HS-27A (cell line): ENCODE measurements at places on chromosomes 12 and 14.

DNA sequence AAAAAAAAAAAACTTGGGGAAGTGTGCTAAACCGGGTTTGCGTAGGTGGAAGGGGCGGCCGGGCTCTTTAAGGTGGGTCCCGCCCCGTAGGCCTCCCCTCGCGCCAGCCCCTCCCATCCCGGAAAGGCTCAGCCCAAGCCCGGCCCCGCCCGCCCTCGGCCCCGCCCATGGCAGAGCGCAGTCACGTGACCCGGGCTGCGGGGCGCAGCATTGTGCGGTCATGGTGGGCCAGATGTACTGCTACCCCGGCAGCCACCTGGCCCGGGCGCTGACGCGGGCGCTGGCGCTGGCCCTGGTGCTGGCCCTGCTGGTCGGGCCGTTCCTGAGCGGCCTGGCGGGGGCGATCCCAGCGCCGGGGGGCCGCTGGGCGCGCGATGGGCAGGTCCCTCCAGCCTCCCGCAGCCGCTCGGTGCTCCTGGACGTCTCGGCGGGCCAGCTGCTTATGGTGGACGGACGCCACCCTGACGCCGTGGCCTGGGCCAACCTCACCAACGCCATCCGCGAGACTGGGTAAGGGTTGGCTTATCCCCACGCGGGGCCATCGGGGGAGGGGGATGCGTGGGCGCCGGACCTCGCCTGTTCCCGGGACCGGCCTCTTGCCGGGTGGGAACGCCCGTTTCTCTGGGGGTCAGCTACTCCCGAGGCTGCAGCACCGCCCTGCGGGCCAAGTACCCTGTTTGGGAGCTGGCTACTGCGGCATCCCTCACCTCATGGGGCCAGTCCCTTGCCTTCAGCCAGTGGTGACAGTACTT is at the start of gene PLBD2:
Gene PLBD2, plus strand, starts transcription at position 207 of the 752 bp plus-strand sequence. Its CDS starts 14 bp downstream, at position 221.
- peak; percentile 72 for DNase-seq

DNA sequence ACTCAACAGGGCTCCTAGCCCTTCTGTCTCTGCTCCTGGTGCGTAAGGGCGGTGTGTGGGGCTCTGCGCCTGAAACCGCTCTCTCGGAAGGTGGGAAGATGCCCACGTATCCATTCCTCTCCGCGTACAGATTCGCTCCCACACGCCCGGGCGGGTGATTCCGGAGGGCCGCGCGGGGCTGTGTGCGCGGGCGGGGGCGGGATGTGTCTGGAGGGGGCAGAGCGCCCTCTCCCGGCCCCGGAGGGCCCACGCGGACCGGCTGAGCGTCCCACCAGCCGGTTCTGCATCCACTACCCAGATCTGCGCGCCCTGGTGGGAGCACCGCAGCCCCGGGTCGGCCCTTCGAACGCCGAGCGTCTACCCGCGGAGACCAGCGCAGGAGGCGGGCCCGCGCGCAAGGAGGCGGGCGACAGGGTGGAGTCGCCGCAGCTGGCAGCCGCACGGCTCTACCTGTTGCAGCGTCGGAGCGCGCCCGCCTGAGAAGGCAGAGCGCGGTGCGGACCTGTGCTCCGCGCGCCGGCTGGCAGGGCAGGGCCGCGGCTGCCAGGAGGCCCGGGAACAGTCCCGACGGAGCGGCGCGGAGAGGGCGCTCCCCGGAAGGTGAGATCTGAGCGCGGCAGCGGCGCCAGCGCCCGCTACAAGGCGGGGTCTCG is 1.4 kb upstream of the KCNK13 start:
- DNase-seq: no peak

- DNase-seq: no peak
Observed at GRCh38 chr12:65938807-65939206, 114.5 kb downstream of the HMGA2 start.

DNA sequence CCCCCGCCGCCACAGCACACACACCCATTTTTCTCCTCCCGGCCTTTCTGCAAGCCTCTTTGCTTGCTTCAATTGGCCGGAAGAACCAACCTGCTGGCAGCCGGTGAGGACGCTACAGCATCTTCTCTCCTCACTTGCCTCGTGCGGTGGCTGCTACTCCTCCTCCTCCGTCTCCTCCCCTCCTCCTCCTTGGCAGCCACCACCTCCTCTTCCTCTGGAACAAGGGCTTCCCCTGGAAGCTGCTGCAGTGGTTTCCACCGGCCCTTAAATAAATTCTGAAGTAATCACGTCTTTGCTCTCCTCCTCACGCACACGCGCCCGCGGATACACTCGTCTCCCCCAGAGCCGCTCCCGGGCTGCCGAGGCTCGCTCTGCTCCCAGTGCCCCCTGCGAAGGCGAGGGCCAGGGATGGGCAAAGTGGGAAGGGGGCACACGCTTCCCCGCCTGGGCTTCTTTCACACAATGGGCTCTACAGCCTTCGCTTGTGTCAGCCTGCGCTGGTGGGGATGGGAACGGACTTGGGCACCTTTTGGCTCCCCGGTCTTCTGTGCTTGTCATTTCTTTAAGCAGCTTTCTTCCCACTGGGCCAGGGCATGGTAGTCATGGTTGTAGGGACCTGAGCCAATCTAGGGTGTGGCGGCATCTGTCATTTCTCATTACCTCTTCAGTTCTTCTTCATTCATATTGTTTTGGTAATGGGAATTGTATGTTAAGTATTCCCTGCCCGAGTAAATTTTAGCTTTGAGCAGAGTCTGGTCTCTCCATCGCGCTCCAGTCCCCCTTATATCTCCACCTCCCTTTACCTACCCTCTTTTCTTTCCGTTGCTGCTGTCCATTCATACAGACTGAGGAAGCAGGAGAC is at the start of gene PPFIA2:
Gene PPFIA2, minus strand, starts transcription at position 161 of the 862 bp plus-strand sequence.
- DNase-seq: no peak

GRCh38 chr12:13425766-13426165 is 229.2 kb downstream of the EMP1 start:
- peak; percentile 8 for DNase-seq

DNA sequence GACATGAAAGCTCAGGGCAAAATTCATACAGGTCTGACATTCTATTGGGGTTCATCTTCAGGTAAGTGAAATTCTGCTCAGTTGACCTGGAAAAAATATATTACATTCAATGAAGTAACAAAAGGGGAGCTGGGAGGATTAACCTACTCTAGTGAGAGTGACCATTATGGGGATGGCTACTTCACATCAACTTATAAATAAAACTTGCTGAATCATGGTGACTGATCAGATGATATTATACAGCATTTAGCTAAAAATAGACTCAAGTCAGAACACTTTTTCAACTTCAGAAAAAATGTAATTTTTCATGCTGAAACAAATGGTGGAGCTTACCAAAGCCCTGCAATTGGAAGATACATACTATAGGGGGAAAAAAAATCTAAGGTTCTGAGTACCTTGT is 800.2 kb downstream of the FSCB start:
- DNase-seq: no peak

DNA sequence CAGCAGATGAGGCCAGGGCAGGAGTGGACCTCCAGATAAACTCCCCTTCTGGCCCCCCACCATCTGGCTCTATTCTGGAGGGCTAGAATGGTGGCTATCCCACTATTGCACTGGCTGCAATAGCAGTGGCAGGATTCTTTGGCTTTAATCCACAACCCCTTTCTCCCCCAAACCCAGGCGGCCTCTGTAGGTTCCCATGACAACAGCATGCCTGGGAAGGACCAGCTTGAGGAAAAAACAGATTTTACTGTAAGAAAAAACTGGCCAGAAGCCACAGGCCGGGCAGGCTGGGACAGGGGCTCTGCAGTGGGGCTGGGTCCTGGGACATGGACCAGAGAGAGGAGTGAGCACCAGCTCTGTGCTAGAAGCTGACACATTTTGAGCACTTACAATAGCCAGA is 13.6 kb upstream of the ACVR1B start:
- no peak for DNase-seq

DNA sequence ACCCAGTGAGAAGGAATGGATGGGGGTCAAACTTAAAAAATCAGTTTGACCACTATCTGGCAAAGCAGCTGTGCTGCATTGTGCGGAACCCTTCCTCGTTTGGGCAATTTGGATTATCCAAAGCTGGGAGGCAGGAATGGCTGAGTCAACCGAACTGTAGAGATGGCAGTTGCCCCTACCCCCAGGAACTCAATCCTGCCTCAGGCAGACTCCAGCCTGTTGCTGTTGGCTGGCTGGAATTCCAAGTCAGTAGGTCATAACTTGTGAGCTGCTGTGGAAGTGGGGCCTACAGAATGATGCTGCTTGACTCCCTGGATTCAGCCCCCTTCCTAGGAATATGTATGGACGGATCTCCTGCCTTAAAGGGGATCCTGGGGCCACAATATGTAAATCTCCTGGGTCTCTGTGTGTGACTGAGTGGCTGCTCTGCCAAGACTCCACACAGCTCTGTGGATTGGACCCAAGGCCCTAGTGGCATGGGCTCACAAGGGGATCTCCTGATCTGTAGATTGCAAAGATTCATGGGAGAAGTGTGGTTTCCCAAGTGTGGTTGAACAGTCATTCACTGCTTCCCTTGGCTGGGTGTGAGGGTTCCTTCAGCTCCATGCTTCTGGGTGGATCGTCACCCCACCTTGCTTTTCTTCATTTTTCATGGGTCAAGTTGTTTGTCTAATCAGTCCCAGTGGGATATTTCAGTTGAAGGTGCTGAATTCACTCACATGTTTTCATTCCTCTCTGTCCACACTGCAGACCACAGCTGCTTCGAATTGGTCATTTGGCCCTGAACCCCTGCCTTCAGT is 19.2 kb downstream of the LUM start:
- DNase-seq: no peak

- DNase-seq: no peak
Observed at GRCh38 chr12:120741476-120742421, 16.1 kb downstream of the ACADS start.

DNA sequence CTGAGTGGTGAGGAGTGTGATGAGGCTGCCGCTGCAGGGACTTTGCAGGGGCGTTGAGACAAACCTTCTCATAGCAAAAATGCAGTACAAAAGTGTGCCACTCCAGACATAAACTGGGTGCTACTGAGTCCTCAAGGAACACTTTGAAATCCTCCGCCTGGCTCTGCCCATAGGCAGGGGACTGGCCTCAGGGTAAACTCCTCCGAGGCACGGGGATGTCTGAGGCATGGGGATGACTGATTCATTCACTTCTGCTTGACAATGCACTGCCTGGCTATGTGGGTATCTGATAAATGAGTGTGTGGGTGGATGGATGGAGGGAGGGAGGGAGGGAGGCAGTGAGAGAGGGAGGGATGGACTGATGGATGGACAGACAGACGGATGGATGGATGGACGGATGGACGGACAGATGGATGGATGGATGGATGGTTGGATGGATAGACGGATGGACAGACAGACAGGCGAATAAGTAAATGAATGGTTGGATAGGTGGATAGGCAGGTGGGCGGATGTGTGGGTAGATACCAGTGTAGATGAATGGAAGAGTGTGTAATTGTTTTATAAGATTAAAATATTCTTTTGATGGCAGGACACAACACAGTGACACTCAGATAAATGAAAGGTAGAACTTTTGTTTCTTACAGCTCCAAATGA is 2.1 kb upstream of the BDKRB2 start:
- DNase-seq: no peak
